ENCODE measurements at places on chromosomes 2 and 18. TPM values are rescaled to one million over a fixed set of nuclear protein-coding genes. Genes with fewer than 3 reads are reported as not detected.

DNA sequence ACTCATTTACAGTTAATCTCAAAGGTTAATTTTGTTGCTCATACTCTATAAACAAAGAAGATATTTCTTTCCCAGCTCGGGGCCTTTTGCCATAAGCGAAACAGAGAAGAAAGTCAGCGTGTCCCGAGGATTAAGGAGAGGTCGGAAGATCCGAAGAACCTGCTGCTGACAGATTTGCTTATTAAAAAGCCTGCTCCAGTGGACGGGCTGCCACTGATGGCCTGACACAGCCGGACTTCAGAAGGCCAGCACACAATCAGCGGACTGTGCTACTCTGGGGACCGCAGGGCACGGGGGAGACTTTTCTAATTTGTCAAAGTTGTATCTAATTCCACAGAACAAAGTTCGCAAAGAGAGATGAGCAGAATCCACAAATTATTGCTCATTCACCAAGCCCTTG, 315.4 kb downstream of the ETAA1 start:
- H3K4me1 ChIP-seq = no peaks in the 10 kb centered on the region
- no peak overlapping the region for H3K4me3 ChIP-seq
- H3K27ac ChIP-seq = no peak overlapping the region
- DNase-seq = no peak
- no peaks in the 10 kb centered on the region for H3K27me3 ChIP-seq

- peaks cover 3% of the 10 kb centered on the region for H3K27me3 ChIP-seq
- no peaks in the 10 kb centered on the region for H3K4me1 ChIP-seq
- DNase-seq = no peak
- no peak overlapping the region for H3K4me3 ChIP-seq
- no peak overlapping the region for H3K27ac ChIP-seq
Observed at GRCh38 chr2:233819884-233820773, 34.2 kb downstream of the HJURP start.

GRCh38 chr2:80168801-80169200, 135.8 kb downstream of the LRRTM1 start:
- H3K4me1 ChIP-seq = no peaks in the 10 kb centered on the region
- no peak overlapping the region for H3K4me3 ChIP-seq

- H3K4me1 ChIP-seq = no peaks in the 10 kb centered on the region
- H3K4me3 ChIP-seq = no peak overlapping the region
- no peaks in the 10 kb centered on the region for H3K27me3 ChIP-seq
Observed at GRCh38 chr2:187470698-187471097, 22.6 kb upstream of the CALCRL start.

DNAH6 gene
- total RNA-seq = 0.10 TPM

TSGA10 gene
- 3.3 TPM for total RNA-seq

FHOD3 gene
- total RNA-seq = 118 TPM

LPIN1 gene
- total RNA-seq = 34.4 TPM

PLA2R1 gene
- 4.0 TPM for total RNA-seq

STAMBP gene
- 36.2 TPM for total RNA-seq

DNA sequence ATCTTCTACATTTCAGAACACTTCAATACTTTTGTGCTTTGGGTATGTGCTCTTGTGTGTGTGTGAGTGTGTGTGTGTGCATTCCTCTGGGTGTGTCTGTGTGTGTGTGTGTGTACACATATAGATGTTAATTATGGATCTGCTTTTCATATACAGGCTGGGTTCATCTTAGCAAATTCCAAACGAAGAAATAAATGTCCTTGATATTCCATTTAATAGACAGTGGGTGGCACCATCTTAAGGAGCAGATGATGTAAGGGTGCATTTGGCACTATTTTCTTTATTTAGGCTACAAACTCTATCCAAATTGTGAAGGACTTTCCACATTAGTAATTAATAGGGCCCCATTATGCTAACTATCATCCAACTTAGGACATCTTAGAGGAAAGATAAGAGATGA, 425.8 kb upstream of the POU3F3 start:
- DNase-seq = no peak
- no peak overlapping the region for H3K27ac ChIP-seq
- no peaks in the 10 kb centered on the region for H3K36me3 ChIP-seq
- no peak overlapping the region for H3K4me3 ChIP-seq

GRCh38 chr2:202378662-202379358, 2.7 kb downstream of the BMPR2 start:
- peak overlapping the region; percentile 64 for H3K4me3 ChIP-seq
- H3K27ac ChIP-seq = peak overlapping the region; percentile 98
- peaks cover 40% of the 10 kb centered on the region for H3K4me1 ChIP-seq
- DNase-seq = no peak
